ENCODE measurements at places on chromosomes 13 and 19.

DNA sequence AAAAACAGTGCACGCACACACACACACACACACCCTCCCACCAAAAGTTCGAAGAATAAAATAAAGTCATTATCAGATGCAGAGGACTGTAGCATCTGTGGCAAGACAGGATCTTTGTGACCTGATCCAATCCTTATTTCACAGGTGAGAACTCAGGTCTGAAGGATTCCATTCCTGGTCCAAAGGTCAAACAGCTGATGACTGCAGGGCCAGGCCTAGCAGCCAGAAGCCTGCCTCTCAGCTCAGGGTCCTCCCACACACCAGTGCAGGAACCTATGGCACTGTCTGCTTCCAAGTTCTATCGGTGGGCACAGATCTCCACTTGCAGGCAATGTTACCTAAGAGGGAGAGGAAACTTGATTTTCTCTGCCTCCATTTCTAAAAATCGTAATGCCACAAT, 57.5 kb downstream of the SERP2 start:
- DNase-seq, result no peak

- peak; percentile 17 for DNase-seq
Measured at GRCh38 chr13:27005556-27005955, 166.1 kb downstream of the USP12 start.

- no peak for DNase-seq
Measured at GRCh38 chr13:89465366-89465765, 1794.2 kb downstream of the SLITRK5 start.

GRCh38 chr13:44364345-44365000, 9.2 kb upstream of the SERP2 start:
- no peak for DNase-seq

DNA sequence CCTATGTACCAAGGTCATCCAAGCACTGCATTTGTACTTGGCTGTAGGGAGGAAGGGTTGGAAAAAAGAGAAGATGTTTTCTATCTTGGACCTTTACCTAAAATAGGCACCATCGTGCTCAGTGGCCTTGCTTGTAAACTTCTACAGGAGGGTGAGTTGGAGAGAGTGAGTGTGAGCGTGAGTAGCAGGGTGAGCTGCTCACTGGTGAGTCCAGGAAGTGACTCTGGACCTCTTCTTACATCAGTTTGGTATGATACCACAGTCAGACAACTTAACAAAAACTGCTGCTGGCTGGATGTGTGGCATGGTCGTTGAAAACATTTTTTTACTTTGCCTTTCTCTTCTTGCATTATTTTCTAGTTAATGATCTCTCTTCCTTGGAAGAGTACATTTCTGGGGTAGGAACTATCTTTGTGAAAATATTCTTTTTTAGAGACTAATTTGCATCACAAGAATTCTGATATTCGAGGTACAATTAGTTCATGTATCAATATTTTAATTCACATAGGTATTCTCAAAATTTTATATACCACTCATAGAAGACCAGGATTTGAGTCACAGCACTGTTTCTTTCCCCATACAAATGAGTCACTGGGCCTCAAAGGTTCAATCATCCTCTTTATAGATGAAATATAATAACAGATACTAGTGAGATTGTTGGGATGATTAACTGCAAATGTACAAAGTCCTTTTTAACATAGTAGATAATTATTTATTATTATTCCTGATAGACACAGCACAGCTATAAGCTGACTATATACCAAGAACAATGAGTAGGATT, 651 bp downstream of the SERPINE3 start:
- no peak for DNase-seq

DNA sequence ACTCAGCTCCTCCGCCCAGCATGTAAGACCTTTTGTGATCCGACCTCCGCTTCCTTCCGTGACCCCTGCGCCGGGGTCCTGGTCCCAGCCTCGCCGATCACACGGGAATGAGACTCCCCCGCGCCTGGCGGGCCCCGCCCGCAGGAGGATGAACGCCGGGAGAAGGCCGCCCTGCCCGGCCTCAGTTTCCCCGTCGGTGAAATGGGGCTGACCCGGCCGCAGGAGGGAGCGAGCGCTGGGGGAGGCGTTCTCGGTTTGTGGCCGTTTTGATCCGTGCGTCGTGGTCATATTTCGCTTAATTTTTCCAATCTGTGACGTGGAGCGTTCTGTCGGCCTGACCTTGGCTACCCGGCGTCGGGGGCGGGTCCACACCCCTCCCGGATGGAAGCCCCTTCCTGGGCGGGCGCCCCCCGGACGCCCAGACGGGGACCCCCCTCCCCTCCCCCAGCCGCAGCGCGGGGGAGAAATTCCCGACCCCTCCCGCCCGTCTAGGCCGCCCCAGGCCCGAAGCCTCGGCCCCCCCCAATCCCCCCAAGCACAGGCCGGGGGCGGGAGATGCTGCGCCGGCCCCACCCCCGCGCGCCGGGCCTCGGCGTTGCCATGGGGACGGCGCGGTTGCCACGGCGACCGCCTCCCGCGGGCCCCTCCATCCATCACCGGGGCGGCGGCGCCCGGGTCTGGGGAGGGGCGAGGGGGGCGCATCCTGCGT, 11.1 kb downstream of the PALM start:
- no peak for DNase-seq

- no peak for DNase-seq
Measured at GRCh38 chr13:100600461-100600860, 11.9 kb upstream of the GGACT start.

GRCh38 chr13:39930544-39931444, 275.3 kb downstream of the COG6 start:
- DNase-seq, result no peak

- DNase-seq, result no peak
Measured at GRCh38 chr13:79771493-79771892, 290.5 kb downstream of the NDFIP2 start.

GRCh38 chr19:6340493-6341201, 7.2 kb upstream of the ACER1 start:
- DNase-seq, result no peak

DNA sequence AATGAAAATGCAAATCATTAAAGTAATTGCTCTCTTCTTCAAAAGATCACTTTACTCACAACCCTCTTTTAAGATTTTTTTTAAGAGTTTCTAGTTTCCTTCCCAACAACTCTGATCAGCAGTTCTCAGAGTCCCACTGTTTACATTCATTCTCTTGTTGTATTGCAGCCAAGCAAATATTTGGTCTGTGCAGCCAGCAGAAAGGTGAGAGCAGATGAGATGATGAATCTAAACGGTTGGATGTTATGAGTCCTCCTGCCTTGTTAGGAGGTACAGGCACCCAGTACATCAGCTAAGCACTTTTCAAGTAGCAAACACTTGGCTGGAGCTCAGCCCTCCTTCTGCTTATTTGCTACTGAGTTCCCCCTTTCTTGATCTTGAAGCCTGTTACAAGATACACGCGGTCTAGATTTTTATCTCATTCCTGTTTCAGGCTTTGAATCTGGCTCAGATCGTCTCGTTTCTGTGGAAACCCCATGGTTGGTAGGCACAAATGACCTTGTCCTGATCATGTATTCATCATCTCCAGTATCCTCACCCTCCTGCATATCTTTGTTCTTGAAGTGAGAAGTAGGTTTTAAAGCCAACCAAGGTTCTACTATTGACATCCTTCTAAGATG, 300.7 kb downstream of the DCT start:
- DNase-seq, result no peak

DNA sequence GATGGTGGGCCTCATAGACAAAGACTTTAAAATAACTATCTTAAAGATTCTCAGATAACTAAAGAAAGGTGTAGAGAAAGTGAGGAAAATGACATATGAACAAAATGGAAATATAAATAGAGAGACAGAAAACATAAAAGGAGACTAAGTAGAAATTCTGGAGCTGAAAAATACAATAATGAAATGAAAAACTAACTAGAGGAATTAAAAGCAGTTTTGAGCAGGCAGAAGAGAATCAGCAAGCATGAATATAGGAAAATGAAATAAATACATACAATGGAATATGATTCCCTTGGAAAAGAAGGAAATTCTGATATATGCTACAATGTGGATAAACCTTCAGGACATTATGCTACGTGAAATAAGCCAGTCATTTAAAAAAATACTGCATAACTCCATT, 3.9 kb downstream of the EEF1AKMT1 start:
- DNase-seq, result no peak

- no peak for DNase-seq
Measured at GRCh38 chr13:27182844-27183497, 11.4 kb upstream of the USP12 start.

GRCh38 chr13:94249512-94249911, 230.0 kb downstream of the DCT start:
- no peak for DNase-seq

- no peak for DNase-seq
Measured at GRCh38 chr13:30194906-30195305, 112.4 kb downstream of the KATNAL1 start.

DNA sequence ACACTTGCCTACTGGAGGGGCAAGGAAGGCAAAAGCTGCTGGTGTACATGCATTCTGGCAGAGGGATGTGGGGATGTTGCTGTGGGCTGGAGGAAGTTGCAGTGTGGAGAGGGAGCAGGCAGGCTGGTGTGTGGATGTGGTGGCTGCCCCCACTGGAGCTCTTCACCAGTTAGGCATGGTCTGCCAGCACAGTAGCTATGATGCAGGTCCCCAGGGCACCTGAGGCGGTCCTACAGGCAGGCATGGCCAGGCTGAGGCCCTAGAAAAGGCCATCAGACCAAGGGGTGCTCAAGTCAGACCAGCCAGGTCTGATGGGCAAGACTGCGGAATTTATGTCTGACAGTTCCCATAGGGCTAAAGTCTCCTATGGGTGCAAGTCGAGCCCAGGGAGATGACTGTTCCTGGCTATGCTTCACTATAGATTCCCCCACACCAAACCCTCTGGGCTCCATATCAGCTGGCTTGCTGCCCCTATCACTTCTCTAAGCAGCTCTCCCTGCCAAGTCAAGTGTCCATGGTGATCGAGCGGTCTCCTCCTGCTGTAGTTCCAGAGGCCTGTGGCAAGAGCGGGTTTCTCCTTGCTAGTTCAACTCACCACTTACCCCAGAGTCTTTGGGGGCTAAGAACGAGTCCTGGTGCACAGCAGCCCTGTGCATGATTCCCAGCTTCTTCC, 473.1 kb downstream of the TDRD3 start:
- DNase-seq, result no peak

DNA sequence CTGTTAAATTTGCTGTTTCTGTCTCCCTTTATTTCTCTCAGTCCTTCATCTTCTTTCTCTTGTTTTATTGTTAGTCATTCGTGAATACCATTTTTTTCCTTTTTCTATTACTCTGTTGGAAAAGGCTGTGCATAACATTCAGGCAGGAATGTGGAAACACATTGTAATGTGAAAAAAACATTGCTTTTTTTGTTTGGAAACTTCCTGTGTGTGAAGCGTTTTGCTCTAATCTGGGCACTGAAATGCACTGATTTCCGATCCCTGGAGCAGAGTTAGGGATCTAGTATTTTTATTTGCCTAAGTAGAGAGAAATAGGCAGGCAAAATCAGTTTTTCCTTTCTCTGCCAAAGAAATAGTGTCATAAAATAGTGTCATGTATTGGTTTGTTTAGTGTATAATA, 155.5 kb downstream of the PCCA start:
- DNase-seq, result no peak

DNA sequence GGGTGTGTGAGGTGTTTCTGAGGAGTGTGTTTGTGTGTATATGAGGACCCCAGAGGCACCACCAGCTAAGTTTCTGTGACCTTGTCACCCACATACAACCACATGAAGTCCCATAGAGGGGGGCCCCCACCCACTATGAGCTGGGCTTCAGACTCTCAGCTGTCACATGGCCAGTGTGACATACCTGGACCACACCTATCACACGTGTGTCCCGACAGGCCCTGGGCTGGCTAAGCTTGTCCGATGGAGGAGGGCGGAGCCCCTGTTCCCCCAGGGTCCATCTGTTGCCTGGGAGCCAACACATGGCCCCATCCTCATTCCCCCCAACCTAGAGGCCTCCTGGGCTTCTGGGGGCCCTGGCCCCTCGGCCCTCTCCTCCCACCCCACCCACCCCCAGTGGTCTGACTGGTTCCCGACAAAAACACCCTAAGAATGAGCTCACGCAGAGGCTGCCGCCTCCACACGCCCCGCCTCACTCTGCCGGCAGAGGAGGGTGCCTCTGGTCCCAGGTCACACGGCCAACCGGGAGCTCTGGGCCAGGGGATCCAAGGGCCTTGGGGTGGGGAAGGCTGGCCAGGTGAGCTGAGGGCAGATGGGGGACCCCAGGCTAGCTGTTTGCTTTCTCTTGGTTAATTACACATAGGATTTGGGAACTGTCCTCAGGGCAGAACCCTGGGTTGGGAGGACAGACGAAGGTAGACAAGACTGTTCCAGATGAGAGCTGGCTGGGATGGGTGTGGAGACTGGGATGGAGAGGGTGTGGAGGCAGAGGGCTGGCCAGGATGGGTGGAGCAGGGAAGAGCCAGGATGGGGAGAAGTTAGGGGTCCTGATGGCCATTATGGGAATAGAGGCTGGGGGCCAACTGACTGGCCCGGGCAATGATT, 4.3 kb downstream of the KLC3 start:
- DNase-seq, result no peak

GRCh38 chr13:50936679-50937078, 27.1 kb downstream of the RNASEH2B start:
- peak; percentile 92 for DNase-seq

- no peak for DNase-seq
Measured at GRCh38 chr19:18271433-18271841, 2.8 kb downstream of the IQCN start.

DNA sequence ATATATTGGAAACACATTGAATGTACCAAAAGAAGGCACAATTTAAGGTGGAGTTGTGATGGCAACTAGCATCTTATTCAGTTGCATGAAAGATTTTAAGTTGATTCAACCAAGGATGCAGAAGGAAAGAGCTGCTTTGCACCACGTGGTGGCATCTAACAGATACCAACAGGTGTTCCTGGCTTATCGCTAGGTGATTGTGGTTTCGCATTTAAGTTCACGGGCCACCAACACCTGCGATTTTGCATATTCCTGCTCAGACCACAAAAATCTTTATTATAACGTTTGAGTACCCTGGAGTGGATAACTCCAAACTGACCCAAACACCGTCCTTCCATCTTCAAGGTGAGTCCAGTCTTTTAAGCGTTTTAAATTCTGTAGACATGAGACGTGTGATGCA, 45.3 kb downstream of the RGCC start:
- no peak for DNase-seq

GRCh38 chr19:48102870-48103751, 7.5 kb downstream of the PLA2G4C start:
- DNase-seq, result peak; percentile 46

DNA sequence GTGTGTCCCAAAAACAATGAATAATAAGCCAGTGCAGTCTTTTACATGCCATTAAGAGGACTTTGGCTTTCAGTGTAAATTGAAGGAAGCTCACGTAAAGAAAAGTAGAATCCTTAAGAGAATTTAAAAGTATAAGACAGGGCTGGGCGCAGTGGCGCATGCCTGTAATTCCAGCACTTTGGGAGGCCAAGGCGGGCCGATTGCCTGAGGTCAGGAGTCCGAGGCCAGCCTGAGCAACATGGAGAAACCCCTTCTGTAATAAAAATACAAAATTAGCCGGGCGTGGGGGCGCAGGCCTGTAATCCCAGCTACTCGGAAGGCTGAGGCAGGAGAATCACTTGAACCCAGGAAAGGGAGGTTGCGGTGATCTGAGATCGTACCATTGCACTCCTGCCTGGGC, 17.9 kb upstream of the ZNF253 start:
- no peak for DNase-seq

Data from inflammatory macrophage (primary cell).